Stimulated activated CD4-positive, alpha-beta T cell treated with anti-CD3 and anti-CD28 coated beads, TNF-alpha, amount 100 ng/mL, for 48 hours (primary cell): ENCODE measurements at places on chromosomes 5 and 9.

- no peak for DNase-seq
These were observed 190.3 kb upstream of the FREM1 start for GRCh38 chr9:15100571-15100970.

DNA sequence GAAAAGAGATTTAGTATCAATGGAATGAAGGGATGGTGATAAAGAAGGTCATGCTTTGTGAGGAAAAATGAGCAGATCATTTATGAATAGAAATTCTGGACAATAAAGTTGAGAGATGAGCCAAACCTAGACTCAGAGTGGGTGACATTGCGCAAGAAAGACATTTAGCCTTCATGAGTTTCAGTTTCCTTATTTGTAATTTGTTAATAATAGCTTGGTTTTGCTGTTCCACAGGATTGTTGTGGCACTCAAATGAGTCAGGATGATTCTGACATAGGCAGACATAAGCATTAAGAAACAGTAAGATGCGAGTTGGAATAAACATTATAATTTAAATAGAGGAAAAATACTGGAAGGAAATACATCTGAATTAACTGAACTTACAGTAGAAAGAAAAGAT, 34.8 kb downstream of the ITGA2 start:
- DNase-seq: no peak

DNA sequence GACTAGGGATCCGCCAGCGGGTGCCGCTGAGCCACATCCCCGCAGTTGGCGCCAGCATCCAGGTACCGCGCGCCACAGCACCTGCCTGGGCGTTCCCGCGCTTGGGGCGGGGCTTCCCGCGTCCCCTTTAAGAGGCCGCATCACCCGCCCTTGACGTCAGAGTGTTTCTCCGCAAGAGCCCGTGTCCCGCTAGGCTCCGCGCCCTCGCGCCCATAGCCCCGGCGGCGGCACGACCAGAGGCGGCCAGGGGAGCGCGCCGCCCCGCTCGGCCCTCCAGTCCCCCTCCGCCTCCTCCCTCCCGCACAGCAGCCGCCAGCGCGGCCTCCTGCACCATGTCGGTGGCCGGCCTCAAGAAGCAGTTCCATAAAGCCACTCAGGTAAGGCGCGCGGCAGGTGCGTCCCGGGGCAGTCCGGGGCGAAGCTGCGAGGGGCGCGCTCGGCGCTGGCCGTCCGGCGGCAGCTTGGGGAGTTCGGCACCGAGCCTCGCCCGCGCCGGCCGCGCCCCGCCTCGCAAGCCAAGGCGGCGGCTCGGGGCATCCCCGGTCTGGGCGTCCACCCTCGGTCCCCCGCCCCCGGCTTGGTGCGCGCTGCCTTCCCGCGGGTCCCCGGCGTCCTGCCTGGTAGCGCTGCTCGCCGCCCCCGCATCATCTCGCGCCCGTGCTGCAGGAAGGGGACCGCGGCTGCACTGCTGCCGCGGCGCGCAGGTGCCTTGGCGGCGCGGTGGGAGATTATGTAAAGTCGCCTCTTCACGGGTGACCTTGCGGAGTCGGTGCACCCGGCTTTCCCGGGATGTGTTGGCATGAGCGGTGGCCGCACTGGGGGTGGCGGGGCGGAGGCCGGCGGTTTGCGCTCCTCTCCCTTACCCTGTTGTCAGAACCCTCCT, at the start of gene SH3GL2:
Gene SH3GL2, plus strand, starts transcription at position 156 of the 883 bp plus-strand sequence.
- no peak for DNase-seq

GRCh38 chr9:93295031-93295430, 111.1 kb downstream of the WNK2 start:
- DNase-seq: no peak

DNA sequence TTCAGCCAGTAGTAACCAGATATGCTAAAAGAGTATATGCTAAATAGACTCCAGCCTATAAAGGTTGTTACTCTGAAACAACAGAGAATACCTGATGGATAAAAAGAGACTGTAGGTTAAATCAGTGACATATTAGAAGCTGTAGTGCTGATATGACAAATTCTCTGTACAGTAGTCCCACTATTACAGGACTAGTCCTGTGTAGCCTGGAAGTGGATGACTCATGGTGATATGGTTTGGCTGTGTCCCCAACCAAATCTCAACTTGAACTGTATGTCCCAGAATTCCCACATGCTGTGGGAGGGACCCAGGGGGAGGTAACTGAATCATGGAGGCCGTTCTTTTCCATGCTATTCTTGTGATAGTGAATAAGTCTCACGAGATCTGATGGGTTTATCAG, 276.2 kb upstream of the POU5F2 start:
- DNase-seq: no peak

GRCh38 chr5:7852988-7853387, 2.1 kb upstream of the CFAP90 start:
- no peak for DNase-seq

DNA sequence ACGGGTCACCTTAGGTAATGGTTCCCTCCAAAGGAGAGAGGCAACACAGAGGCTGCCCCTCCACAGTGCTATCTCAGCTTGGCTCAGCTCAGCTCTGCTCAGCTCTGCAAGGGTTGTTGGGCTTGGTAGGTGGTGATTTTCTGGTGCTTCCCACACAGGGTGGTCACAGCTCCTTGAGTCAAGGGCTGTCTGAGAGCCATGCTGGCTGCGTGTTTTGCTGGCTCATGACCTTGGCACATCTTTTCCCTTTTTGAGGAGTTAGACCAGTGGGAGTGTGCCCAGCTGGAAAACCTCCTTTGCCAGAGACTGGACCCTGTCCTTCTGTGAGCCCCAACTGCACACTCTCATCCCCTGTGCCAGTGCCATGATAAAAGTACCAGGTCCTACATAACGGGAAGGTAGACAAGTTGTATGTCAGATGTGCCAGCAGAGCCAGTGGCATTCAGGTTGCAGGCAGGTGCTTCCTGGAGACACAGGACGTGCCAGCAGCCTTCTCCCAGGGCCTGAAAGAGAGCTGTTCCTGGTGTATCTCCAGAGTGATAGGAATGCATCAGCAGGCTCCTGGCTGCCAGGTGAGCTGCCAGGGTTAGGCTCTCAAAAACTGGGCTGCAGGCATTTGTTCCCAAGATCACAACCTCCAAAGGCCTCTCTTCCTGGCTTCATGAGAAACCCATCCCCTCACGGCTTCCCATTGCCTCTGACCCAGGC, 118.6 kb upstream of the CXCL14 start:
- DNase-seq: no peak

GRCh38 chr5:157912621-157913325, 53.8 kb upstream of the CLINT1 start:
- no peak for DNase-seq

DNA sequence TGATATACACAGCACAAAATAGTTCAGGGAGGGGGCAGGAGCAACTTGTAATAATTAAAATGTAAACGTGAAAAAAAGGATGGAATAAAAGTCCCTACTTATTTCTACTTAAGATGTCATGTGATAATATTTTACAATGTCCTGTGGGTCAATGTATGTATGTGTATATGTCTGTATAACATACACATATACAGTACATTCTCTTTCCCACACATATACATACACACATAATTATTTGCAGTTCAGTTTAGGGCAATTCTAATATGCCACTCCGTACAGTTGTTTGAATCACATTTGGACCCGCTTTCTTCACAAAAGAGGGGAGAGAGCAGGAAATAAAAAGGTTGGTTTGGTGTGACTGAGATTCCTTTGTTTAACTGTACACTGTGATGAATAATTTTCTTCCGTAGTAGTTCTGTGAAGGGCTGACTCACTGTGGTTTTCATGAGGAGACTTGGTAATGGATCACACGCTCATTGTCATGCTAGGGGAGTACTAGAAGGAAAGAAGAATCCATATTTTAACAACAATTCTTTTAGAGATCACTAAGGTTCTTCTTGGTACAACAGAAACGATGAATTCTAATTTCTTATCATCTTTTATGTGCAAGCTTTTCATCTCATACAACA, 26.2 kb upstream of the ACOT12 start:
- no peak for DNase-seq

DNA sequence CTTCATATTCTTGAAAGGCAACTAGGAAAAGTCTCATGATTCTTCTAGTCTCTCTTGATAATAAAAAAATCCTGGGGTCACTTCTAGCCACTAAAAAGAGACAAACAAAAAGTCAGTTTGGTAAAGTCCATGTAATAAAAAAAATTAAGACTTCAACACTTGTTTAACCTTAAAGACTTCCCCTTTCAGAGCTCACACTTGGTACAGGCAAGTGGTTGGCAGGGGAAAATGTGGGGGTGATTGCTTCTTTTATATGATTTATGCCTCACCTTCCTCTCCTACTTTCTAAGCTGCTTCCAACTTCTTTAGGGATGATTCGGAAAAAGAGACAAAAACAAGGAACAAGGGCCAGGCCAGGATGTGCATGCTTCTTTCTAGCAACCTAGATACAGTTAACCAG, 5.1 kb upstream of the ERCC6L2 start:
- DNase-seq: no peak

- no peak for DNase-seq
These were observed 82.7 kb downstream of the HSD17B3 start for GRCh38 chr9:96219026-96219899.

GRCh38 chr5:675871-676698, 17.1 kb downstream of the TPPP start:
- DNase-seq: no peak

- DNase-seq: no peak
These were observed 36.9 kb upstream of the RXRA start for GRCh38 chr9:134289241-134289875.

GRCh38 chr5:134540747-134541733, 15.6 kb downstream of the JADE2 start:
- DNase-seq: no peak

DNA sequence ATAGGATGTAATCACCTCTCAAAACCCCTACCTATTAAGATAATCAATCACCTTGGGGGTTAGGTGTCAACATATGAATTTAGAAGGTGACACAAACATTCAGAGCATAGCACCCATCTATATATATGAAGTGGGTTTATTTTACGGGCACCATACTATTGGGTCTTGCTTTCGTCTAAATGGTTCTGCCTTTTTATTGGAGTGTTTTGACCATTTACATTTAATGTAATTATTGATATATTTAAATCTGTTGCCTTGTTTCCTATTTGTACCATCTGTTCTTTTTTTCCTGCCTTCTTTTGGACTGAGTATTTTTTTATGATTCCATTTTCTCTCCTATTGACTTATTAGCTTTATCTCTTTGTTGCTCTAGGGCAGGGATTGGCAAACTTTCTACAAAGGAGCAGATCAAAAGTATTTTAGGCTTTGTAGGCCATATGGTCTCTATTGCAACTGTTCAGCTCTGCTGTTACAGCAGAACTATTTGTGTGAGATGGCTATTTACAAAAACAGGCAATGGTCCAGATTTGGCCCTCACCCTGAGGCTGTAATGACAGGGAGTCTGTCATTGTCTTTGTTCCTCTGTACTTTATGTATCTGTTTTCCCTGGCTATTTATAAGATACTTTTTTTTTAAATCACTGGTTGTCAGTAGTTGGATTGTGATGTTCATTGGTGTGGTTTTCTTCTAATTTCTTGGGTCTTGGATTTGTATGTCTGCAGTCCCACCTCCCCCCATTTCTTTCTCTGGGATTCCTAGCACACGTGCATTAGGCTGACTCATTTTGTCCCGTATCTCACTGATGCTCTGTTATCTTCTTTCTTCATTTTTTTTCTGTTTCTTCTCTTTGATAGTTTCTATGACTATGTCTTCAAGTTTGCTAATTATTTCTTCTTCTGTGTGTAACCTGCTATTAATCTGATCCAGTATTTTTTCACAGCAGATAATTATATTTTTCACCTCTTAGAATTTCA, 127.1 kb downstream of the DAB2IP start:
- no peak for DNase-seq

GRCh38 chr5:67353500-67354450, 157.2 kb upstream of the CD180 start:
- DNase-seq: no peak

- no peak for DNase-seq
These were observed 96.8 kb upstream of the MRPS30 start for GRCh38 chr5:44711901-44712300.

DNA sequence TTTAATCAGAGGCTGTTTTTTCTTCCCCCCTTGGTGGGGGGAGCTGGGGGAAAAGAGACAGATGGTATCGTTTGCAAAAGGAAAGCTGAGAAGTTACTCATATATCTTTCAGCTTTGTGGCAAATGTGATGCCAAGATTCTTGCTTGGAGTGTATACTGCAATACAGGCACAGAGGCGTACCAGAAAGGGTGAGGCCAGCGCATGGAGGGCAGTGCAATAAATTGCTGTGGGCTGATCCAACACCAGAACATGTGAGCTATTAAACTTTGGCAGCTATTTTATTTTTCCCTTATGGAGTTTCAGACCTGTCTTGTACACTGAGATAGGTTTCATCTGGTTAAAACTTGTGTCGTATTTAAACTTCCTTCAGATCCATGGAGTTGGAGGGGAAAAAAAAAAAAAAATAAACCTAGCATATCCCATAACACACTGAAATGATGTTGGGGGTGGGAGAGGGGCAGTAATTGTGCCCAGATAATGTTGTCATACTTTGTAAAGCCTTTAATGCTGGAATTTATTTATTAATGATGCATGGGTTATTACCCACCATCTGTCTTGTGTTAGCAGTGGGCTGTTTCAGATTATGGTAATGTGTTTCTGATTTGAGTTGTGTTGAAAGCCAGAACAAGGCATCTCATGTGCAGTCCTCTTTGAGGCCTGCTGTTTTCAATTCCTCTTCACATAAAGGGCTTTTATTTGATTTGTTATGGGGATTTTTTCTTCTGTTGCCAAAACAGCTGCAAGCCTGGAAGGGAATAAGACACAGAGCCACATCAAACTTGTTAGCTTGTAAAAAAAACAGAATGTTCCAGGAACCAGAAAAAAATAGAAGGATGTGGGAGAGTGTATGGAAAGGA, 891.3 kb downstream of the TLE1 start:
- no peak for DNase-seq

DNA sequence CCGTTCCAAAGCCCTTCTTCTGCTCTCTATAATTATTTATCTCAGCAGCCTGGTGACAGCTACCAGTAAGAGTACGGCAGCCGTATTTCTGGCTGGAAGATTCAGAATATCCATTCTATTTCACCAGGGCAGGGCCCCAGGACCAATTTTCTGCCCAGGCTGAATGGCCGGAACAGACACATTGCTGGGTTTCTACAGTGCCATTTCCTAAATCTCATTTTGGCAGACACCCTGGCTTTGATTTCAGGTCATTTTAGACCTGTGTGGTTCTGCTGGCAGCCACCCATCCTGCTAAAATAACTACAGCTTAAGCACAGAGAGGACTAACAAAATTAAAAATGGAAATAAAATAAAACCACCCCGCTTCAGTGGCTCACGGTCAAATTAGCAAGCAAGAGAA, 95.0 kb downstream of the CRB2 start:
- no peak for DNase-seq

DNA sequence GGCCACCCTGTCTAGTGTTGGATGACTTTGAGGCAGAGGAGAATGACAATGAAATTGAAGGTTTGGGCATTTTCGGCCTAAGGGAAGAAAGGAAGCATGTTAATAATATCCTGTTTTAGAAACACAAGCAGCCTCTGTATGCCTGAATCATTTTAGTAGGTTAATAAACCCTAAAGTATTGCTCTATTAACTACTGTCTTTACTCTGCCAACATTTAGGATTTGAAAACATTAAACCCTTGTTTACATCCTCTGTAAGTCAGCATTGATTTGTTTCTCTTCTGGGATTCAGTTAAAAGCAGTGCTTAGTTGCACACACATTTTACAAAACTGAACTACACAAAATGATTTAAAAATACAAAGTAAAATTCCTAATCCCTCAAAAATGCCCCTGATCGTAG, 358.9 kb downstream of the ARRDC3 start:
- DNase-seq: no peak
